ENCODE measurements at places on chromosomes 3 and 15.
A peak's percentile ranks its signal among the peaks of the same experiment; 100 is the strongest.

- no peaks in the 10 kb centered on the region for H3K36me3 ChIP-seq
- peaks cover 14% of the 10 kb centered on the region for H3K4me1 ChIP-seq
Measured at GRCh38 chr3:186614597-186615483, 2.0 kb downstream of the AHSG start.

DNA sequence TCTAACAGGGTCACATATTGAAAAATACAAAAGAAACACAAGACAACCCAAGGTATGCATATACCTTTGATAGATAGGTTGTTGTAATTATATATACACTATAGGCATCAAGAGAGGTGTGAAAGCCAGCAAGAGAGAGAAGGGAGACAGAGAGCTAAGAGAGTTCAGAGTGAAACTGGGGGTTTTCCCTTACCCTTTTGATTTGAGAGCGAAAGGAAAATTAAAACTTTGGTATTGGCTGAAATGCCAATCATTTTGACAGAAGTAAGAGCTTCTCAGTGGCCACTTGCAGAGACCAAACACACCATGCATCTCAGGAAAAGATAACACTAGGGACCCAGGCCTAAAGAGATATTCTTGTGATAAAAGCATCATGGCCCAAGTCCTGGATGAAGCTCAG, 183.6 kb downstream of the SHOX2 start:
- no peaks in the 10 kb centered on the region for H3K4me1 ChIP-seq
- H3K4me3 ChIP-seq, result no peak overlapping the region
- no peaks in the 10 kb centered on the region for H3K36me3 ChIP-seq

DNA sequence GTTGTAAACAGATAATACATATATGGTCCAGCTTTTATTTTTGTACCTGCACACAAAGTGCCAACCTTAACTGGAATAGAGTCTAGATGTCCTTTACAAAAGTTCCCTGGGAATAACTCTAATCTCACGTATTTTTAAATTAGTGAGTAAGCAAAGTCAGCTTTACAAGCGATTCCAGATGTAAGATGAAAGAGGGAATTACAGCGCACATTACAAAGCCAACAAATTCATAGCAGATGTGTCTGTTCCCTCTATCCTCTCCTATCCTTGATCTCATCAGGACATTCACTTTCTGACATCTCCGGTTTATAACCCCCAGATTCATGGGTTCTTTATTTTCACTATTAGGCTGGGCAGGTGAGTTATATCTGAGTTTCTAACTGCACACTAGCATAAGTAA, 406.8 kb upstream of the ZNF385D start:
- no peaks in the 10 kb centered on the region for H3K27me3 ChIP-seq
- H3K27ac ChIP-seq, result no peak overlapping the region
- H3K4me1 ChIP-seq, result no peaks in the 10 kb centered on the region
- DNase-seq, result no peak

DNA sequence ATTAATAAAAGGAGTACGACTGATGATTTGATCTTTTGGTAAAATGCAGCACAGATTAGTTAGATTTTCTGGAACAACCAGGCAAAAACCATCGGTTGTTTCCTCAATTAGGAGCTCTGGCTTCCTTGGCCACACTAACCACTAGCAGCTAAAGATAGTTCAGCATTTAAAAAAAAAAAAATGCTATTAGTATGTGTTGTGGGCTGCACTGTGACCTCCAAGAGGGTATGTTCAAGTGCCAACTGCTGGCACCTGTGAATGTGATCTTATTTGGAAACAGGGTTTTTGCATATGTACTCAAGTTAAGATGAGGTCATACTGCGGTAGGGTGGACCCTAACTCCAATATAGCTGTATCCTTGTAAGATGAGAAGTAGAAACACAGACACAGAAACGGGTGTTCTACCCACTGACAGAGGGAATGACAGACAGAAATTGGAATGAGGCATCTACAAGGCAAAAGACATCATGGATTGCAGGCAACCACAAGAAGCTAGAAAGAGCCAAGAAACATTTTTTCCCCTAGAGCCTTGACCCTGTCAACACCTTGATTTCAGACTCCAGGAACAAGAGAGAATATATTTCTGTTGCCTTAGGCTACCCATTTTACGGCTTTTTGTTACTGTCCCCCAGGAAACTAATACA, 534.6 kb upstream of the ROBO2 start:
- no peaks in the 10 kb centered on the region for H3K36me3 ChIP-seq
- no peak overlapping the region for H3K27ac ChIP-seq
- no peaks in the 10 kb centered on the region for H3K27me3 ChIP-seq
- DNase-seq, result peak; percentile 13

DNA sequence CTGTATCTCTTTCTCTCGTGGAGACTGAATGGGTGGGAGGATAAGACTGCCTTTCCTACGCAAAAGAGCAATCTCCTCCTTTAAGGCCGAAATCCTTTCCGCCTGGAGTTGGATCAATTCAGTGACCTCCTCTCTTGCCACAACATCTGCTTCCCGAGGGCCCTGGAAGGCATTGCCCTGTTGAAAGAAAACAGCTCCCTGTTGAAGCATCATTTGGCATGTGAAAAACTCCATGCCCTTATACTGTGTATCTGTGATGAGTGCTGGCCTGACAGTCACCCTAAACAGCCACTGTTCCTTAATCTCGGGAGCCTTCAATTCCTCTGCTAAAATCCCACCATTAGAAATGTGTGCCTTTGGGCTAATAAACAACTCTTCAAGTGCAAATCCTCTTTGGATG, 80.2 kb downstream of the BOC start:
- H3K27me3 ChIP-seq, result no peaks in the 10 kb centered on the region
- no peak overlapping the region for H3K4me3 ChIP-seq
- no peak overlapping the region for H3K27ac ChIP-seq

DNA sequence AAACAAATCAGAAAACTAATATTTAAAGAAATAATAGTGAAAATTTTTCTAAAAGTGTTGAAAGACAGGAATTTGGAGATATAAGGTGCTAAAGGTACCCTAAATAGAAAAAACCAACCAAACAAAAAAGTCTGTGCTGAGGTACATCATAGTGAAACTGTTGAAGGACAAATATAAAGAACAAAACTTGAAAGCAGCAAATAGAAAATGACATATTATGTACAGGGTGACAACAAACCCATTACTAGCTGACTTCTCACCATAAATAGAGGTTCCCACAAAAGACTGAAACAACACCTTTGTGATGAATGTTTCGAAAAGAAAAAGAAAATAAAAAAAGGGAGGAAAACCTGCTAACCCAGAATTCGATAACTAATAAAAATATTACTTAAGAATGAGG, 502.5 kb upstream of the NECTIN3 start:
- H3K4me1 ChIP-seq, result peaks cover 14% of the 10 kb centered on the region
- peak overlapping the region; percentile 32 for H3K27ac ChIP-seq
- H3K36me3 ChIP-seq, result no peaks in the 10 kb centered on the region
- no peaks in the 10 kb centered on the region for H3K27me3 ChIP-seq
- DNase-seq, result no peak

- H3K4me3 ChIP-seq, result no peak overlapping the region
- H3K36me3 ChIP-seq, result no peaks in the 10 kb centered on the region
- DNase-seq, result no peak
- no peaks in the 10 kb centered on the region for H3K27me3 ChIP-seq
Measured at GRCh38 chr3:25304916-25305315, 123.1 kb upstream of the RARB start.

- peak; percentile 40 for DNase-seq
- H3K27me3 ChIP-seq, result peaks cover 5% of the 10 kb centered on the region
- no peak overlapping the region for H3K4me3 ChIP-seq
- no peak overlapping the region for H3K27ac ChIP-seq
- H3K4me1 ChIP-seq, result no peaks in the 10 kb centered on the region
- H3K36me3 ChIP-seq, result no peaks in the 10 kb centered on the region
Measured at GRCh38 chr3:137116619-137117018, 158.8 kb downstream of the IL20RB start.

DNA sequence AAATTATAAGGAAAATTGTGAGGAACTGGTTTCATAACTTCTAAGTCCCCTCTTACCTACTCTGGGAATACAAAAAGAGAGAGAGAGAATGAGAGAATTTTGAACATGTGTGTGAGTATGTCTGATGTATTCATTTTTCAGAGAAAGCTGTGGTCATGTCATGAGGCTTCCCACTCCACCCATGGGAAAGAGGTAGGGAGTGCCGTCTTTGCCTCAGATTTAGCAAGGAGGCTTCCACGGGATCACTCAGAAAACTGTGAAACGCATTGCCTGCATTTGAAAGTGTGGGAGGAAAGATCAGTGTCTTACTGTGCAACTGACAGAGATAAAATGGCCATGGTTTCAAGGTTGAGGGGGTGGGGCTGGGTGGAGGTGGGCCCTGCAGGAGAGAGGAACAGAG, 331.5 kb upstream of the CTNNB1 start:
- H3K36me3 ChIP-seq, result no peaks in the 10 kb centered on the region
- DNase-seq, result no peak
- H3K4me1 ChIP-seq, result no peaks in the 10 kb centered on the region
- H3K27me3 ChIP-seq, result no peaks in the 10 kb centered on the region
- H3K4me3 ChIP-seq, result no peak overlapping the region

- H3K27me3 ChIP-seq, result no peaks in the 10 kb centered on the region
- H3K27ac ChIP-seq, result peak overlapping the region; percentile 47
- peak; percentile 84 for DNase-seq
- no peaks in the 10 kb centered on the region for H3K36me3 ChIP-seq
Measured at GRCh38 chr3:104628185-104628789, 738.4 kb upstream of the ALCAM start.

GRCh38 chr3:50269977-50270413, 1.0 kb downstream of the SEMA3B start:
- no peaks in the 10 kb centered on the region for H3K27me3 ChIP-seq
- no peak overlapping the region for H3K27ac ChIP-seq
- no peak overlapping the region for H3K4me3 ChIP-seq
- peak; percentile 90 for DNase-seq
- H3K36me3 ChIP-seq, result no peaks in the 10 kb centered on the region
- peaks cover 31% of the 10 kb centered on the region for H3K4me1 ChIP-seq

- no peaks in the 10 kb centered on the region for H3K27me3 ChIP-seq
- no peak overlapping the region for H3K4me3 ChIP-seq
- H3K27ac ChIP-seq, result no peak overlapping the region
- 0 out of 2 replicates have a peak, but pooled peaks cover 8% of the 10 kb centered on the region for H3K4me1 ChIP-seq
- peak; percentile 13 for DNase-seq
Measured at GRCh38 chr3:189103208-189103607, 68.6 kb upstream of the TPRG1 start.

GRCh38 chr3:8854656-8855055, 85.2 kb upstream of the OXTR start:
- H3K27ac ChIP-seq, result no peak overlapping the region
- H3K36me3 ChIP-seq, result no peaks in the 10 kb centered on the region
- peaks cover 35% of the 10 kb centered on the region for H3K4me1 ChIP-seq
- DNase-seq, result peak; percentile 56

GRCh38 chr3:72655723-72656122, 192.5 kb downstream of the SHQ1 start:
- no peak overlapping the region for H3K4me3 ChIP-seq
- DNase-seq, result no peak
- H3K4me1 ChIP-seq, result peaks cover 8% of the 10 kb centered on the region
- H3K27ac ChIP-seq, result no peak overlapping the region
- H3K36me3 ChIP-seq, result no peaks in the 10 kb centered on the region

DNA sequence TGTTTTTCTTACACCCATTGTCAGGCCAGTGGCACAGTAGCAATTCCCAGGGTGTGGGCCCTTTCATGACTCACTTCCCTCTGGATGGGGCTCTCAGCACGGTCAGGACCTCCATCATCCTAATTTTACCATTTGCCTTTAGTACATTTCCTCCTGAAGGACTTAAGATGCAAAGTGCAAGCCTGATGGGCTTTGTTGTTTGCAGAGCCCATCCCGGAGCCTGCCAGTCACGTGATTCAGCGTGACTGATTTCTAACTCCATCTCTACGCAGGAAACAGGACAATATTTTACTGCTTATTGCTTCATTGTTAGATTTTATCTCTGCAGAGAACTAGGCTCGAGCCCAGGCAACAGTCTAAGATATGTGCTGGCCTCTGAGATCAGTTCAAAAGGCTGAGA, 223.7 kb downstream of the PDZRN3 start:
- H3K4me1 ChIP-seq, result peaks cover 35% of the 10 kb centered on the region
- peak; percentile 79 for DNase-seq
- no peaks in the 10 kb centered on the region for H3K27me3 ChIP-seq
- peaks cover 7% of the 10 kb centered on the region for H3K36me3 ChIP-seq

GRCh38 chr15:40763801-40764628, at the start of gene GCHFR:
GCHFR (plus strand) TSS chr15:40764068; CDS start chr15:40764181, 113 bp downstream.
- H3K27me3 ChIP-seq, result no peaks in the 10 kb centered on the region
- DNase-seq, result peak; percentile 82
- H3K4me3 ChIP-seq, result peak within 1 kb of the TSS; percentile 70
- H3K27ac ChIP-seq, result peak within 1 kb of the TSS; percentile 71

DNA sequence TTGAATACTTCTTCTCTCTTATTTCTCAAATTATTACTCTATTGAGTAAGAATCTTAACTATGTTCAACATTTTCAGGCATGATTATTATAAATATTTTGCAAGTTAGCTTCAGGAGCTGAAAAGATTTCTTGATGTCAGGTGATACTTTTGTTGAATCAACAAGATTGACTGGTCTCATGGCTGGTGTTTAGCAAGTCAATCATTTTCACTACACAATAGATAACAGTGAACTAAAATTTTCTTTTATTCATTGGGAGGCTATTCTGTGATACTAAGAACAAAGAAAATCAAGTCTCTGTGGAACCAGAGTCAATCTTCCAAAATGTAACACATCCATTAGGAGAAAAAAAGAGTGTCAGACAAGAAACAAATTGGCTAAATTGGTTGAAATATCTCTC, 476.7 kb downstream of the CNTN3 start:
- no peak overlapping the region for H3K27ac ChIP-seq
- no peak for DNase-seq
- no peaks in the 10 kb centered on the region for H3K36me3 ChIP-seq
- H3K4me3 ChIP-seq, result no peak overlapping the region

GRCh38 chr3:11770477-11771391, 76.0 kb downstream of the TAMM41 start:
- H3K4me1 ChIP-seq, result peaks cover 18% of the 10 kb centered on the region
- H3K36me3 ChIP-seq, result no peaks in the 10 kb centered on the region
- no peak overlapping the region for H3K27ac ChIP-seq
- DNase-seq, result peak; percentile 89
- peak overlapping the region; percentile 41 for H3K4me3 ChIP-seq
- no peaks in the 10 kb centered on the region for H3K27me3 ChIP-seq

DNA sequence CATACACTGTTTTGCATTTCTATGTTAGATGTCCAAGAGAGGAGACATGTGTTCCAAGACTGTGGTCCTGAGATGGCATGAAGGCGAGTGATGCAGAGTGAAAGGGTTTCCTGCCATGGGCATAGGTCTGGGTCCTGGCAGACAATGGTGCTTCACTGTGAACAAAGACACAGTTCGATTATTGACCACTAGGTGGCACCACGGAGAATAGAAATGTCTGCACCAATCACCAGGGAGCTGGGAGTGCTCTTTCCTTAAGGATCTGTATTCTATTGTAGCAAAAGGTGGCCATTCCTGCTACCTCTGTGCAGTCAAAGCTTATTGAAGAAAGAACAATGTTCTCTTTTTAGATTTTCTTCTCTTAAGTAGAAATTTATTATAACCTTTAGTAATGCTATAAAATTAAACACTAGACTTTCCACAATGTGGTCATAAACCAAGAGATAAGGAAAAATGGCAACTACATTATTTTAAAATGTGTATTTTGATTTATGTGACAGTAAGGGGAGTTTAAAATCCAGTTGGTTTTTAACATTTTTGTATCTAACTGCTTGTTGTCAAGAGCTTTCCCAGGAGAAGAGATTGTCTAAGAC, 88.7 kb downstream of the GABRG3 start:
- H3K4me1 ChIP-seq, result no peaks in the 10 kb centered on the region
- H3K36me3 ChIP-seq, result no peaks in the 10 kb centered on the region
- peak; percentile 47 for DNase-seq
- H3K4me3 ChIP-seq, result no peak overlapping the region
- no peak overlapping the region for H3K27ac ChIP-seq

GRCh38 chr3:94175677-94176076, 112.8 kb downstream of the NSUN3 start:
- H3K4me1 ChIP-seq, result no peaks in the 10 kb centered on the region
- no peak for DNase-seq
- no peak overlapping the region for H3K4me3 ChIP-seq
- H3K36me3 ChIP-seq, result no peaks in the 10 kb centered on the region

All from GM23248 (cell line).